ENCODE measurements at places on chromosomes 3 and 15.

- no peak for DNase-seq
Measured at GRCh38 chr3:133096900-133097613, 58.9 kb downstream of the TMEM108 start.

DNA sequence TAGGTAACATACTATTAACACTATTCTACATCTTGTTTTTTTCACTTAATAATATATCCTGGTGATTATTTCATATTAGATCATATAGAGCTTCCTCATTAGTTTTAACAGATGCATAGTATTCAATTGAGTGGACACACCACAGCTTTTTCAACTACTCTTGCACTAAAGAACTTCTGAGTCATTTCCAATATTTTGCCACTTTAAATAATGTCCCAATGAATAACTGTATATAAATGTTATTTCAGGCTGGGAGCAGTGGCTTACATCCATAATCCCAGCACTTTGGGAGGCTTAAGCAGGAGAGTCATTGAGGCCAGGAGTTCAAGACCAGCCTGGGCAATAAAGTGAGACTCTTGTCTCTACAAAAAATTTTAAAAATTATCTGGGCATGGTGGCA, 26.9 kb downstream of the MAP1A start:
- DNase-seq, result no peak

DNA sequence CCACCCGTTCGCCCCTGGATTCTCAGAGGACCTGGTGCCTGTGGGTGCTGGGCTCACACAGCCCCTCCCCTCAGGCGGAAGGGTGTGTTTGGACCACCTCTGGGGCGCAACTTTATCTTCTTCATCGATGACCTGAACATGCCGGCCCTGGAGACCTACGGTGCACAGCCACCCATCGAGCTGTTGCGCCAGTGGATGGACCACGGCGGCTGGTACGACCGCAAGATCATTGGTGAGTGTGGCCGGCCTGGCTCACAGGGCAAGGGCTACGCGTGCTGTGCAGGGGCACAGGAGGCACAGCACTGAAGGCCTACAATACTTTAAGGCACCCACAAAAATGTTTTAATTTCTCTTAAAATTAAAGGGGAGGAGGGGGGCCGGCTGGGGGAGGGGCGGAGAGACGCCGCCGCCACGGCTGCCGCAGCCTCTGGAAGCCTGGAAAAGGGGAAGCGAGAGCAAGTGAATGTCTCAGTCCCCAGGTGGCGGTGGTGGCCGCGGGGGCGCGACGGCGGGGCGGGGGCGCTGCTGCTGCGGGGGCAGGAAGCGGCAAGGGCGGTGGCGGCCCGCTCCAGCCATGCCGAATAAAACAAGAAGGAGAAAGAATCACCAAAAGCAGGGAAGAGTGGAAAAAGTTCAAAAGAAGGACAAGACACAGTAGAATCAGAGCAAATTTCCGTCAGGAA, 56.8 kb downstream of the DNAH1 start:
- no peak for DNase-seq

DNA sequence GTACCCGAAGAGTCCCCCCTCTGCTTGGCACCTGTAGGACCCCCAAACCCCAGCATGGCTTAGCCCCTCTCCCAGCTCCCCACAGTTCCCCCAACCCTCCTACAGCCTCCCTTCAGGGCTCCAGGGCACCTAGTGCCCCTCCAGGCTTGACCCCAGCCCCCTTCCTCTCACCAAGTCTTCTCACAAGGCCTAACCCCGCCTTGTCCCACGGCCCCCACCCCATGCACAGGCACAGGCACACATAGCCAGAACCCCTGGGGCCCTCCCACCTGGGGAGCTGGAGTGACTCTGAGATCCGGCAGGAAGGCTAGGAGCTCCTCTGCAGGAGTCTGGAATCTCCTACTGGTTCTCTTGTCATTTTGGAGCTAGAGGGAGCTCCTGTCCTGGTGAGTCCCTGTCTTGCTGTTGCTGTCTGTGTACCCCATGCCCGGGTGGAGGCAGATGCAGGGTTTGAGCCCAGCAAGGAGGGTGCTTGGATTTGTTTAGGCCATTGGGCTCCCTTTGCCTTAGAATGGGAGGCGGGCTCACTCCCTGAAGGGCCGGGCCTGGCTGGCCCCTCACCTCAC, 39.6 kb downstream of the KLF13 start:
- DNase-seq, result peak; percentile 34

DNA sequence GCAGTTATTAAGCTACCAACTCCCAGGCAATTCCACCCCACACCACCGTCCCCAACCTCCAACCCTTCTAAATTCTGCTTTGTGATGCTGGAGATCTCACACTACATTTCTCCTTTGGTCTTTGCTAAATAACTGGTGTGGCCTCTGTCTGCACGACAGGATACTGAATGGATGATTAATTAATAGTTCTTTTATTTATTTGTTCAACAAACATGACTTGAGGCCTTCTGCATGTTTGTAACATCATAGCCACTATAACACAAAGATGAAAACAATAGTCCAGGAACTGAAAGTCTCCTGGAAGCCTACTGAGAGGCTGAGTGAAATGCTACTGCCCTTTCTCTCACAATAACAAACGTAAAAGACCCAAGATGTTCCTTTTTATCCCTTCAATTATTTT, 609.5 kb upstream of the UBE2E2 start:
- no peak for DNase-seq

GRCh38 chr3:64888840-64889392, 201.1 kb upstream of the ADAMTS9 start:
- no peak for DNase-seq

GRCh38 chr15:47829667-47830066, 112.4 kb downstream of the SEMA6D start:
- DNase-seq, result no peak

- DNase-seq, result no peak
Measured at GRCh38 chr15:41908736-41909461, 15.0 kb upstream of the SPTBN5 start.

DNA sequence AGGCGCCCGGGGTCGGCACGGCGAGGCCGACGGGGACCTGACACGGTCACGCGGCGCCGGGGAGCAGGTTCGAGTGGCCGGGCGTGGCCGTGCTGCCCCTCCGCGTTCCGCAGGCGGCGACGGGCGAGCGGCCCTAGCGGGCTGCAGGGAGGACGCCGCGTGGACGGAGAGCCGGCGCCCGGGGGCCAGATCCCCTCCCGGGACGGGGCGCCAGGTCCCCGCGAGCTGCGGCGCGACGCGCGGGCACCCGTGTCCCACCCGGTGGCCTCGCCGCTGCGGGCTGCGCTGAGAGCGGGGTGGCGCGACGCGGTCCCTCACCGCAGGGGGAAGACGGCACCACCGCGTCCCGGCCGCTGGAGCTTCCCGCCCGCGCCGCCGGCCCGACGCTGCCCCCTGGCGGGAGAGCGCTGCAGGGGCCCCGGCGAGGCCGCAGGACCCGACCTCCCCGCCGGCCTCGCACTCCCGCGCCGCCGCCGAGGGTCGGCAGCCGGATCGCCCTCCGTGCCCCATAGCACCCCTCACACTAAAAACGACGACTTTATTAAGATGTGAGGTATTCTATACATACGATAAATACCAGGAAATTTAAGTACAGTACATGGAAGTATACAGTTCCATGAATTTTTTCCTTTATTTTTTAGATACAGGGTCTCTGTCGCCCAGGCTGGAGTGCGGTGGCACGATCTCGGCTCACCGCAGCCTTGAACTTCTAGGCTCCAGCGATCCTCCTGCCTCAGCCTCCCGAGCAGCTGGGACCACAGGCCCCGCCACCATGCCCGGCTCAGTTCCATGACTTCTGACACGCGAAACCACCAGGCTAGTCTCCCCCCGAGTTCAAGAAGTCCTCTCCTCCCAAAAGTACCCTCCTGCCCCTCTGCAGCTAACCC, 1.3 kb upstream of the PIGZ start:
- DNase-seq, result peak; percentile 80

- no peak for DNase-seq
Measured at GRCh38 chr3:90005281-90005847, 897.9 kb downstream of the EPHA3 start.

- no peak for DNase-seq
Measured at GRCh38 chr3:72299321-72299802, 514.4 kb upstream of the PROK2 start.

- DNase-seq, result no peak
Measured at GRCh38 chr3:6697285-6697684, 163.6 kb upstream of the GRM7 start.

DNA sequence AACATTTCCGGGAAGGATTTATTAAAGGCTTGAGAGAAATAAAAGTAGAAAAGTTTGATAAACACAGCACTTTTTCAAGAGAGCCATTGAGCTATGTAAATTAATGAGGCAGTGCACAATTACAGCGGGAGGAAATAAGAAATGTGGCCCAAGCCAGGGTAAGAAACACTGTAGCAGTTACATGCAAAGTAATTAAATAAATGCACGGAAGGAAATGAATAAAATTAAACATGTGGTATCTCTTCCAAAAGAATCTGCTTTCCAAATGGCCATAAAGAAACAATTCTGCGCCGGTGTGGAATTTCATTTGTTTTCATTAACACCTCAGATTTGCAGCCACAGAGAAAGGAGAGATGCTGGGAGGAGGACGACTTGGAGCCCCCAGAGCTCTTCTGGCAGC, 35.3 kb downstream of the ZPLD1 start:
- DNase-seq, result no peak

GRCh38 chr15:52567871-52568600, 794 bp downstream of the ARPP19 start:
- DNase-seq, result peak; percentile 59

DNA sequence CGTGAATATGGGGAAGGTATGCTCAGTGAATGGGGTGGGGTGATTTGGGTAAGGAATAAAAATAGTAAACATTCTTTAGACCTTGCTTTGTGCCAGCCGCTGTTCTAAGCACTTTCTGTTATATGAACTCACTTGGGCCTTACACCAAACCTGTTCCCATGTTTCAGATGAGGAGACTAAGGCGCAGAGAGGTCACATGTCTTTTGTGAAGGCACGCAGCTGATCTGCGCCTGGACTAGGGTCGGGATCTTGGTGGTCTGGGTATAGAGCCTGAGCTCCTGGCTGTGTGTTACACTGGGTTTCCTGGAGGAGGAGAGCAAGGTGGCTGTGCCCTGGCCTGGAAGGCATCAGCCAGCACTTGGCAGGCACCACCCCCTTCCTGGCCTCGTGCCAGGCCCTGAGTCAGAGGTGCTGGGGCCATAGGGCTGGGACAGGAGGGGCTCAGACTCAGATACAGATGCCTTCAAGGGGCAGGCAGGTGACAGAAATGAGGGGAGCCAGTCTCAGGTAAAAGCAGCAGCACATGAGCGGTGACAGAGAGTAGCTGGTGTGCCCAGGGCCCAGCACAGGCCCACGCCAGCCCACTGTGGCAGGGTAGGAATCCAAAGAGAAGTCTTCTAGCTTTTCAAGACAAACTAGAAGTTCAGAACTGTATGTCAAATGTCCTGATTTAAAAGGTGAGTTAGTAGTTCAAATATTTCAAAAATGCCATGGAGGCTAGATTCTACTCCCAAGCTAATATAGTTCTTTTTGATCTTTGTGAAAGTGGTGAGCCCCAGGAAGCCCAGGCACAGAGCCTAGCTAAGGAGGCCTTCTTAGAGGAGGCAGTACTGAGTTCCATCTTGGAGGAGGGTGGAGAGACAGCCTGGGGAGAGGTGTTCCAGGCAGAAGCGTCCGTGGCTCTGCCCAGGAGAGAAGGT, 83.1 kb downstream of the DNAJB8 start:
- no peak for DNase-seq

GRCh38 chr3:171775943-171776342, 34.3 kb downstream of the PLD1 start:
- no peak for DNase-seq

- DNase-seq, result no peak
Measured at GRCh38 chr3:126267169-126267975, 87.0 kb upstream of the ALDH1L1 start.

DNA sequence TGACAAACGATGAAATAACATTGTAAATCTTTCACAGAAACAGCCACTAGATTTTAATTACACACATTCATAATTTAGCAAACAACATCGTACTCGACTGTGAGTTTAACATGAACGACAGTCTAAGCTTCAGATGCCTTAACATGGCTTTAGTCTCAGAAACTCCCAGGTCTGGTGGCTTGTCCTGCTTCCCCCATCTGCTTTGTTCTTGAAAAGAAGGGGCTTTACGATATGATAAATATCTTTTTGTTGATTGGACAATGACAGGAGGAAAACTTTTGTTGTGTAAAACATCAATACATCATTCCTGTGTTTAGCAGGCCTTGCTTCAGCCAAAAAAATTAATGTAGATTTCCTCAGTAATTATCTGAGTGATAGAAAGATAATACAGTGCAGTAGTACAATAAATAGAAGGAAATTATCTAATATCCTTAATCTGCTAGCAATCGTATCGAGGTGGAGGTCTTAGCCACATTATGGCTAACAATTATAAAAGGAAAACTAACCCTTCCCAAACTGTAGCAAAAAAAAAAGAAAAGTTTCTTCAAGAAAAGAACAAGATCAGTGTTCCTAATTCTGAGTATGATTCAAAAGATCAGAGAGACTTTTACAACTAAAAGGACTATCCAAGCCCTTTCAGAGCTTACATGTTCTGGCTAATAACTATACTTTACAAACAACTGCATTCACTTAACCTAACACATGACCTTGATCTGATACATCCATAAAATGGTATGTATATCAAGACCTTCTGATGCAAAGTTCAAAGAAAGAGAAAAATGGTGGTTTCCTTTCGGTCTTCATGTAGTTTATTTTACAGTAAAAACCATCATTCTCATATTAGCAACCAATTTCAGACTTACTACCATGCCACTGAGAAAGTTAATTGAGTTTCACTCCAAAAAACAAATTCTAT, 535.7 kb downstream of the FOXP1 start:
- DNase-seq, result no peak

- no peak for DNase-seq
Measured at GRCh38 chr3:180417241-180417640, 184.7 kb upstream of the TTC14 start.

GRCh38 chr15:52496175-52496574, 32.5 kb downstream of the MYO5A start:
- DNase-seq, result no peak

- DNase-seq, result peak; percentile 96
Measured at GRCh38 chr15:64702816-64703631, 72.4 kb downstream of the RBPMS2 start.

DNA sequence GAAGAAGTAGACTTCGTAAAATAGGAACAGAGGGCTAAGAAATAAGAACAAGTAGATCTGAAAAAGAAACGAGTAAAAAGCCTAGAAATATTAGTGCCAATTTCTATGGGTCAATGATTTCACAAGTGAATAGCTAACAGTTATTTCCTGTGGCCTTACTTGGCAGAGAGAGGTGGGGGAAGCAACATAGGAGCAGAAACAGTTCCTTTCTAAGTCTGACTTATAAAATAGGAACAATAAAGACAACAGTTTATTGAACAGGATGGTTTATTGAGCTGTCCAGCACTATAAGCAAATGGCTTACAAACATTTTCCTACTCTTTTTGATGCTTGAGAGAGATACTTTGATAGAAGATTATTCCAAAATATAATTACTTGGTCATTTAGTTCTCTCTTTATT, 37.9 kb downstream of the AGTR1 start:
- no peak for DNase-seq

- no peak for DNase-seq
Measured at GRCh38 chr3:194779729-194780224, 94.1 kb downstream of the FAM43A start.

Data from stimulated activated naive CD8-positive, alpha-beta T cell treated with anti-CD3 and anti-CD28 coated beads, Interleukin-15, amount 100 ng/mL, for 72 hours (primary cell).